ENCODE measurements at places on chromosomes 6 and 20.

DNA sequence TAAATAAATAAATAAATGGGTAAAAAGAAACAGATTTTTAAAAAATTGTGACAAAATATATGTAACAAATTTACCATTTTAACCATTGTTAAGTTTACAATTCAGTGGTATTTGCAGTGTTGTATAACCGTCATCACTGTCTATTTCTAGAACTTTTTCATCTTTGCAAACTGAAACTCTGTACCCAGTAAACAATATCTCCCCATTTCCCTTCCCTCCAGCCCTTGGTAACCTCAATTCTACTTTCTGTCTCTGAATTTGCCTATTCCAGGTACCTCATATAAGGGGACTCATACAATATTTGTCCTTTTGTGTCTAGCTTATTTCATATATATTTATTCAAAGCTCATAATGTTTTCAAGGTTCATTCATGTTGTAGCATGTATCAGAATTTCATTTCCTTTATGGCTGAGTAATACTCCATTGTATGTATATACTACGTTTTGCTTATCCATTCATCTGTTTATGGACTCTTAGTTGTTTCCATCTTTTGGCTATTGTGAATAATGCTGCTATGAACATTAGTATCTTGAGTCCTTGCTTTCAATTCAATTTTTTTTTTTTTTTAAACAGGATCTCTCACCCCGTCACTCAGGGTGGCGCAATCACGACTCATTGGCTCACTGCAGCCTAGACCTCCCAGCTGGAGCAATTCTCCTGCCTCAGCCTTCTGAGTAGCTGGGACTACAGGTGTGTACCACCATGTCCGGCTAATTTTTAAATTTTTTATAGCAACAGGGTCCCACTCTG lies 8.9 kb downstream of the MANBAL start:
- DNase-seq: no peak

DNA sequence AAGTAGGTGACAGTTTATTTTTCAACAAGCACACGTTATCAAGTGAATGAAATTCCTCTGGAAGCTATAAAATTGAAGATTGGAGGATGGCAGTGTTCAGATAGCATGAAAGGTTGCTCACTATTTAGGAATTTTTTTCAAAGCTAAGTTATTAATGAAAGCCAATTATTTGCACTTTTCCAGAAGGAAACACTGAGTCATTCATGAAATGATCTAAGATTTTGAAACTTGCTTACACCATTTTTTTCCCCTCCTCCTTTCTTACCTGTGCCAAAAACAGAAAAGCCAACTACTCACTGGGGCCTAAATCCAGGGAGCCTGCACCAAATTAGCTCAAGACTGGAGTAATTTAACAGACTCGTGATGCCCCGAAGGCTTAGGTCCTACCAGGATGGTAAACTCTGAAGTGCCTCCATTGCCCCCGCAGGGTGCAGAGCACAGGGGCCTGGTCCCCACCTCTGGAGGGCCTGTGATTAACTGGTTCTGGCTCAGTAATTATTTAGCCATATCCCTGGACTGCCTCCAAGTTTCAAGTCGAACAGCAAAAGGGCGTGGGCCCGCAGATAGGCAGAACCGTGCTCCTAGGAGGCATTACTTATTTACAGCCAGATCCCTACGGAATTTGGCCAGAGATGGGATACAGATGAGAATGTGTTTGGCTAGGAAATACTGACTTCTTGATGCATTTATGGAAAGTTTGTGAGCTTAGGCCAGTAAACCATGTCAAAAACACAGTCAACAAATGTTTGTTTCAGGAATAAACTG lies 28.0 kb upstream of the ZNF217 start:
- no peak for DNase-seq

GRCh38 chr6:145898376-145898775 lies 65.8 kb downstream of the SHPRH start:
- DNase-seq: no peak

- DNase-seq: no peak
Measured at GRCh38 chr6:44697327-44697726, 309.8 kb downstream of the CDC5L start.

DNA sequence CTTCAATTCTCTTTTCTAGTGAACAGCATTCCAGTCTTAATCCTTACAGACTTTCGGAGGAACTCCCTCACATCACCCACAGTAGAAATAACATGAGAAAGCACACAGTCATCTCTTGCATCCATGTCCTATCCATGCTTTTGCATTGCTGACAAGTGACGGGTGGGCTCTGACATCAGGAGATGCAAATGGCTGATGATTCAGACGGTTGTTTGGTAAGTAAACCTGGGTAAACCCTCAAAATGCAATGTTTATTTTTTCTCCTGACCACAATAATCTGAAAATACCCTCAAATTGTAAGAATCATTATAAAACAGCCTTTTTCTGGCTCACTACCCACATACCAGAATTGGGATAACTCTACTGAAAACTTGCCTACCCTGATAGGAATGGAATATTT lies 792.0 kb downstream of the MAFB start:
- DNase-seq: no peak

DNA sequence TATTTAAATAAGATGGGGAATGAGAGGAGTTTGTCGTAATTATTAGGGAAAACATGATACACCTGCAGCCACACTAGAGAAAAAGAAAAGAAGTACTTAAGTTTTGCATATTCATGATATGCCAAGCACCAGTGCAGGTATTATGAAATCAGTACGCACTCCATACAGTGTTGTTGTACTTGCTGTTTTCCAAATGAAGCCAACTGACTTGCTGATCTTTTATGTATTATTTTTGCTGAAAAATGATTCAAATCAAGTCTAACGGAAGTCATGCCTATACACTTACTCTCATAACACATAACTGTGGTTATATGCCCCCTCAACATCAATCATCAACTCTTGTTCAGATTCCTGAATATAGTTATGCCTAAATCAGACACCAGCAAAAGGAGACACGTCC lies 584.9 kb upstream of the EYS start:
- DNase-seq: no peak

DNA sequence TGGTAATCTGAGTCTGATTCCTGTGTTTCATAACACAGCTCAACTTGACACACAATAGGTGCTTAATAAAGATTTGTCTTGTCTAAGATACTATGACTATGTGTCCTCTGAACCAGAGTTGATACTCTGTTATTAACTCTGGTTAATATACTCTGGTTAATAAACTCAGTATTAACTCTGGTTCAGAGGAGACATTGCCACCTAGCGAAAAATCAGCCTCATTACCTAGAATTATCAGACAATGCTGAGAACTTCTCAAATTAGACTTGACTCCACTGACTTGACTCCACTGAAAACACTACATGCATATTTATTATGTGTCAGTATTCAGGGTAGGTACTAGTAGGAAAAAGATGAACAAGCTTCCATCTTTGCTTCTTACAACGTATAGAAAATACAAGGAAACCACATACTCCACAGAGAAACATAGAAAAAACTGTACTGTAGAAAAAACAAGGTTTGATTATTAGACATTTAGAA lies 73.9 kb downstream of the AHI1 start:
- DNase-seq: no peak

- DNase-seq: no peak
Measured at GRCh38 chr20:33097001-33097400, 17.6 kb downstream of the BPIFB4 start.

DNA sequence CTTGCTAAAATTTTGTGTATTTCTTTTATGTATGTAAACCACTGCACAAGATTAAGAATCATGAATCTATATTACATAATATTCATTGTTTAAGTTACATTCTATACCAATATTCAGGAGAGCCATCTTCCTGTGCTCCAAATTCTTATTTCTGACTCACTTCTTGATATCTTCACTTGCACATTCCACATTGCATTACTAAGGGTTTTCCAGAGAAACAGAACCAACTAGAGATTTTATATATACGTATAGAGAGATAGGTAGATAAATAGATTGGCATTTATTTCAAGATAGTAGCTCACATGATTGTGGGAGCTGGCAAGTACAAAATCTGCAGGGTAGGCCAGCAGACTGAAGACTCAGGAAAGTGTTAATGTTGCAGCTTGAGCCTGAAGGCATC lies 222.2 kb upstream of the PRSS16 start:
- DNase-seq: no peak

DNA sequence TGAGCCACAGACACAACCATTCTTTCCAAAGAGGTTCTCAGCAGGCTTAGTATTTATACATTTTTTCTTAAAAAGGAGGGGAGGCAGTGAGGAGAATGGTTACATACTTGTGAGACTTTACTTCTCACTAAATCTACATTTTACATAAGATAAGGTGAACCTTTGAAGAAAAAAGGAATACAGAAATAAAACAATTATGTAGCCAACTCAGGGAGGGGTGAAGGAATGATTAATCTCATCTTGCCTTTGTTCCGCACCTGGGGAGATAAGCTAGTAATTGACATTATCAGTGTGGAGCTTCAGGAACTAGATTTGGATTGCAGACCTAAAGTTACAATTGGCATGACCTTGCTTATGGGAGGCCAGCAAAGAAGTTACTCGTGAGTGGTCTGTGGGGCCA lies 221.8 kb upstream of the GGTLC1 start:
- DNase-seq: no peak

DNA sequence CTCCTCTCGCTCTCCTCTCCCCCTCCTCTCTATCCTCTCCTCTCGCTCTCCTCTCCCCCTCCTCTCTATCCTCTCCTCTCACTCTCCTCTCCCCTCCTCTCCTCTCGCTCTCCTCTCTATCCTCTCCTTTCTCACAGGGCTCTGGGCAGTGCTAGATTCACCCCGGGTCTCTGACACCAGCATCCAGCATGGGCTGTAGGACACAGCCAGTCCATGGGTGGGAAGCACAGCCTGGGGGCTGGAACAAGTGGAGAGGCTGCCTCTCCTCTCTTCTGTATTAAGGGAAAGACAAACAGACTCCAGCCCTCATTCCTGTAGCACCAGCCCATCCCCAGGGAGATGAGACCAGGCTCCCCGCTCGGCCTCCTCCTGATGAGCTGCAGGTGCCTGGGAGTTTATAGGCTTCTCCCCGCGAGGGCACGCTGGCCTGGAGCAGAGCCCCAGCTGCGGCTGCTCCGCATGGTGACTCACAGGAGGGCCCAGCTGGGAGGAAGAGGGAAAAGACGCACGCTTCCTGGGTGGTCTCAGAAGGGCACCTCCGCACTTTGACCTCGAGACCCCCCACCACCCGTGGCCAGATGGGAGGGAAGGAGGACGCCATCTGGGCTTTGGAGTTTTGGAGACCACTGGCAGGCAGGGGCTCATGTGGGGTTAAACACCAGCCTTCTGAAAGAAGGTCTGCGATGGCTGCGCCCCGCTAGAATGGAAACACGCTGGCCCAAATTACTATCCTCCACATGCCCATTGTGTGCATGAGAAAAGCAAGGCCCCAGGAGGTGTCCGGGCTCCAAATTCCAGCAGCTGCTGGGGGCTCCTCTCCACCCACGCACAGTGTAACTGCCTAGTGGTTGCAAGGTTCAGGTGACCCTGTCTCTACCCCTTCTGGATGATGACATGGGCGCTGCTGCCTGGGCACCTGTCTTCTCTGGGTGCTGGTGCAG lies 68.0 kb downstream of the BMP7 start:
- DNase-seq: no peak

DNA sequence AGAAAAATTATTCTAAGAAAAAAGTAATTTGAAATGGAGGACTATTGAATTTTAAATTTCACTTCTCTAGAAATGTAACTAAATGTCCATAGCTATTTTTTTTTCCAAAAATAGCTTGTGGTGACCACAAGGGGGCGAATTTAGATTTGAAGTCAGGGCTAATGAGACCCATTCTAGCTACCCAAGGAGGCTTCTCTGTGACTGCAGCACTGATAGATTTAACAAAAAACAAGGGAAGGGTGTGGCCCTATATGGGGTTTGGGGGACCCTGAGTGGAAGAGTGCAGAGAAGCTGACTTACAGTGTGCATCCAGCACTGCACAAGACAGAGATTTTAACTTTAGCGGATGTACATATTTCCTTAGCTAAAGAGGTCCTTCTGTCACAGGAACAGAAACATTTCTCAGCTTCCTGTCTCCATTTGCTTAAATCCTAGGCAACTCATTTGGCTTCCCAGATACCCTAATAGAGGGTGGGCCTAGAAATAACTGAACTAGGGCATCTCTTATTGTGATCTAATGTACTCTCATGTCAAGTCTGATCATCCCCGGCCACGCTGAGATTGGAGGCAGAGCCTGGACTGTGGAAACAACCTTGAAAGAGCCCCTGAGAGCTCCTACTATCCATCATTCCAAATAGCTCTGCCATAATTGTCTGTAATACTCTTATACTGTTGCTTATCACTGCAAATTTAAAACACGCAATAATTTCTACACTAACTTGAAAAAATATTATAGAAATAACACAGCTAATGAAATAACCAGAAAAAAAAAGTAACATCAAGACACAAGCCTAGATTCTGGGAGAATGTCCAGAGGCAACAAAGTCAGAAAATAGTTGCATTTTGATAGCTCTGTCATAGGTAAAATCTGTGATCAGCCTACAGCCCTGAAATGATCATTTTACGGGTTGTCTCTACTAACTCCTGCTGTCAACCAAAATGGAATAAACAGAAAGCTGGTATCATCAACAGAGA lies 93.6 kb downstream of the SNAP91 start:
- DNase-seq: no peak

GRCh38 chr6:43706788-43707187 lies 19.2 kb upstream of the MRPS18A start:
- no peak for DNase-seq

GRCh38 chr6:11769811-11770545 lies 8.6 kb downstream of the ADTRP start:
- no peak for DNase-seq

GRCh38 chr6:163489584-163489983 lies 75.1 kb downstream of the QKI start:
- no peak for DNase-seq

DNA sequence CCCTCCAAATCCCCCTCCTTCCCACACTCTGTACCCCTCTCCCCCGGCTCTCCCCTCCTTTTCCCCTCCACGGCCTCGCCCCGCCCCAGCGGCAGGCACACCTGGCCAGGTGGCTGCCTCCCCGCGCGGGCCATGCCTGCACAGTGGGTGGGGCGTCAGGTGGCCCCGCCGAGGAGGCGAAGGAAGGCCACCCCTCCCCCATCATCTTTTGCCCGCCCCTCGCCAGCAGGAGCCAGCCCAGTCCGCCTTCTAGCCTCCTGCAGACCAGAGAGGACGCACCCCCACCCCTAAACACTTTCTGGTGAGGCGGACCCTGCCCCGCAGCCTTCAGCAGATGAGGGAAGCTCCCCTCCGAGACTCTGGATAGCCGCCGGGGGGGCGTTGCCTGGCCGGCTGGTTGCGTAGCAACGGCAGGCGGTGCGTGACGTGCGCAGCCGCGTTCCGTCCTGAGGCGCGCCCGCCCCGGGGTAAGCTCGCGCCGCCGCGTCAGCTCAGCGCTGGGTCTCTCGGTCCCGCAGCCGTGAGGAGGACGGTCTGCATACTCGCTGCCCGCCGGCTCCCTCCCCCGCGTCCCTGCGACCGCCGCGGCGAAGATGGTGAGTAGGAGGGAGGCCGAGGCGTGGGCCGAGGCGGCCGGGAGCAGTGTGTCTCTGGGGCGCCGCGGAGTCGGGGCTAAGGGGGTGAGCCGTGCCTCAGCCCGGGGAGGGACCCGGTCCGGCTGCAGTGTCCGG lies at the start of gene DSTN:
TSS of gene DSTN (plus strand) at position 460 of the 731 bp plus-strand sequence. CDS start at position 594, 134 bp downstream.
- peak; percentile 80 for DNase-seq

GRCh38 chr6:113648698-113649097 lies 208.4 kb upstream of the MARCKS start:
- no peak for DNase-seq

- no peak for DNase-seq
Measured at GRCh38 chr20:45154183-45154582, 20.5 kb upstream of the PI3 start.

GRCh38 chr6:30312266-30312665 lies 14.5 kb upstream of the TRIM39 start:
- no peak for DNase-seq

- no peak for DNase-seq
Measured at GRCh38 chr6:75167851-75168250, 38.0 kb downstream of the COL12A1 start.

- DNase-seq: no peak
Measured at GRCh38 chr6:17280552-17281090, 540 bp upstream of the RBM24 start.
